Activated T-cell treated with anti-CD3 and anti-CD28 coated beads for 4 hours (primary cell): ENCODE measurements at places on chromosomes 6 and 20.

- DNase-seq: no peak
Observed at GRCh38 chr6:129181001-129181400, 298.1 kb downstream of the LAMA2 start.

GRCh38 chr6:1610497-1611321, 994 bp downstream of the FOXC1 start:
- DNase-seq: no peak

DNA sequence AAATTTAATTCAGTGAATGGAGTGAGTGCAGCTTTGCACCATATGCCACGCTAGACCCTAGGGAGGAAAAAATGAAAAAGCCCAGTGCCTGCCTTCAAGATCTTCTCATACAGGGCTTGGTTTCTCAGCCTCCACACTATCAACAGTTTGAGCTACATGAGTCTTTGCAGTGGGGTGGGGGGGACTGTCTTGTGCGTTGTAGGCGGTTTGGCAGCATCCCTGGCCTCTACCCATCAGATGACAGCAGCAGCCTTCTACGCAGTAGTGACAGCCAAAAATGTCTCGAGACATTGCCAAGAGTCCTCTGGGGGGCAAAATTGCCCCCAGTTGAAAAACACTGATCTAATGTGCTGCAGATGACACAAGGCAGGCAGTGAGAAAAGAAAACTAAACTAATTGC, 6.2 kb downstream of the CDH22 start:
- DNase-seq: no peak

- no peak for DNase-seq
Observed at GRCh38 chr6:26152226-26153101, 65.2 kb downstream of the HFE start.

- no peak for DNase-seq
Observed at GRCh38 chr6:34242252-34243130, 5.8 kb downstream of the HMGA1 start.
